ENCODE measurements at places on chromosomes 4 and X. TPM values are rescaled to one million over a fixed set of nuclear protein-coding genes. Genes with fewer than 3 reads are reported as not detected.

- DNase-seq: no peak
Measured at GRCh38 chrX:71301195-71301924, at the start of gene ITGB1BP2. Gene ITGB1BP2, plus strand, starts transcription at chrX:71301750. Its CDS starts 57 bp downstream, at chrX:71301807.

DNA sequence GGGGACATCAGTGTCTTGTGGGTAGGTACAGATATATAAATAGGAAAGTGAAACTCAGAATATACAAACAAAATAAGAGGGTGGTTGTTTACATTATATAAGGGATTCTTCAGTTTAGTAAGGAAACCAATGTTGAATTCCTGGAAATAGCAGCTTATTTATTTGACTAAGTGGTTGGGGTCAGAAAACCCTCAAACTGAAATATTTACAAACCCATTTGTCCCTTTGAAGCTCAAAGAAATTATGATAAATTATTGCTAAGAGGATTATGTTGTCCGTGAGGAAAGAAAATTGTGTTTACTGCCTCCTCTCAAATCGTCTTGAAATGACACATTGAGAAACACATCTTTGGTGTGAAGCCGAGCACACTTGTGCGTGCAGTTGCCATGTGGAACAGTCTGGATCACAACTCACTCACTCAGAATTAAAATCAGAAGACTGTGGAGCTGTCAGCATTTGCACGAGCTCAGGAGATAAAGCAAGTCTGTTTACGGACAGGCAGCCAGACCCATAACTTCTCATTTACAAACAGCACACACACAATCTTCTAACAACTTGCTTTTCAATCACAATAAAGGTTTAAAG is 46.8 kb upstream of the SETD7 start:
- DNase-seq: no peak

GRCh38 chr4:2933566-2934076 is 29.6 kb downstream of the NOP14 start:
- peak; percentile 52 for DNase-seq

DNA sequence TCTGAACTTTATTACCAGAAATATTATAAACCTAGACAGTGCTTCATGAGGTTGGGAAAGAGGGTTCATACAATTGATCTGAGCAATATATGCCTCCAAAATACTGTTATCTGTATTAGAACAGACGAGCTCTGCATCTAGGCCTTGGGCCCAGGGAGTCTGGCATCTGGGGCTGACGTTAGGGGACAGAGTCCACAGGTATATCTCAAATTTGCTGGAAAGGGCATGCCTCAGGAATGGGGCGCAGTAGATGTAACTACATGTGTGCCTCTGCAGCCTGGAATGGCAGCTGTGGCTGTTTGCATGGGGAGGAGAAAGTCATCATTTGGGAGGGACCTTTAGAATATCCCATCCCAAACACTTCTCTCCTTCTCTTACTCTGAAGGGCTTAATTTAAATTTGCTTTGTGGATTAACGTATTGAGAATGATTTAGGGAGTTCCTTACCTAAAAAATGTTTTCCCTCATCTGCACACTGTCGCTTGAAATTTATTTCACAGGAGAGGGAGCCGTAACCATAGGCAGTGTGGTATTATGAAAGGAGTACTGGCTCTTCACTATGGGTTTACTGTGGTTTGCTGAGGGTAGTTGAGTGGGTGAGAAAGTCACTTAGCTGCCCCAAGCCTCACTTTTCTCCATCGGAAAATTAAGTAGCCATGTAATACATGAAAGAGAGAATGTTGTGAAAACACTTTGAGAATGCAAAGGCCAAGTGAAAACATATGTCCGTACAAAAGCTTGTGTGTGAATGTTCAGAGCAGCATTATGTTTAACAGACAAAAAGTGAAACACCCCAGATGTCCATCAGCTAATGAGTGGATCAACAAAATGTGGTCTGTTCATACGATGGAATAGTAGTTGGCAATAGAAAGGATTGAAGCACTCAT is 5.9 kb downstream of the ADD1 start:
- no peak for DNase-seq

DNA sequence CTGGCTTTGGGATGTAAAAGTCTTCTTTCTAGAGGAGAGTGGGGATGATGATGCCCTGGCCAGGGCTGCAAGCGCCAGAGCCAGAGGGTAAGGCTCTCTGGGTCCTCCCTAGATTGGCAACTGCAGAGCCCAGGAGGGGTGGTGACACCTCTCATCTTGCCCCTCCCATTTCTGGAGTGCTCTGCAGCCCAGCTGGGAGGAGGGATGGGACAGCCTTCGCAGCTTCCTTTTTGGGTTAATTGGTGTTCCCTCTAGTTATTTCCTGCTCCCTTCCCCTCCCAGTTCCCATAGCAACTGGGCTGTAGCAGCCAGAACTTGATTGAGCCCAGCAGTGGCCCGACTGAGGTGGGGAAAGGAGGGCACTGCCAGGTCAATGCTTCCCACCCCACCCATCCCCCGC is 19.2 kb downstream of the NALF2 start:
- DNase-seq: no peak

DNA sequence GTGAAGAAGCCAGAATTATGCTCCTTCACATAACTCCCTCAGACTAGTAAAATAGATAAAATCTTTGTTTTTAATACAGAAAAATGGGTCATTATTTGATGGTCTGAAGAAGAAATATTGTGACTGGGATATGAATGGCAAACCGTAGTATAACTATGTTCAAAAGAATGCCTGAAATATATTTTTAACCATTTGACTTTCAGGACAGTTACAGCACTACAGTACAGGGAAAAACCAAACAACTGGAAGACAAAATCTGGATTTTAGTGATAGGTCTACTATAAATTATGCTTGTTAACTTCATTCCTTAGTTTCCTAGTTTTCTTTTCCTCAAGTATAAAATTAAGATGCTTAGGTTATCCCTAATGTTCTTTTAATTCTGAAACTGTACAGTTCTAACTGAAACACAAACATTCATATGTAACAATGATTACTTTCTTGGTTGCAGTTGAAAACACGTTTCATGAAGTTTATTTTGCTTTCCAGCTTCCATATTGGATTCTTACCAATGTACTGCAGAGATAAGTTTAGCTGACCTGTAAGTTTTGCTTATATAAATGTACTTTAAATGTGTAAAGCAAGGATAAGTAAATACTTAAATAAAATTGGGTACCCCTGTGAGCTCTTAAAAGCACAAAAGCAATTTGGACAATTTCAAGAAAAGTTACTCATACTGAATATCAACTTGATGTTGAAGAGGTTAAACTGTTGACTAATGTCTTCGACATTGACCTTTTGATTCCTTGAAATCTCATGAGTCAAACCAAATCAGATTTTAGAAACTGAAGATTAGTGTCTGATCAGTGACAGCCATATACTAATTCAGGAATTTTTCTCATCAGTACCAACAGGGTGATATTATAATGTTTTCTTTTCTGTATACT is 895 bp downstream of the AFP start:
- no peak for DNase-seq

The PHOX2B gene
- not detected for total RNA-seq

The IL15 gene
- 2.4 TPM for total RNA-seq

The HSPA4L gene
- total RNA-seq: 4.8 TPM

The ETDB gene
- total RNA-seq: not detected

DNA sequence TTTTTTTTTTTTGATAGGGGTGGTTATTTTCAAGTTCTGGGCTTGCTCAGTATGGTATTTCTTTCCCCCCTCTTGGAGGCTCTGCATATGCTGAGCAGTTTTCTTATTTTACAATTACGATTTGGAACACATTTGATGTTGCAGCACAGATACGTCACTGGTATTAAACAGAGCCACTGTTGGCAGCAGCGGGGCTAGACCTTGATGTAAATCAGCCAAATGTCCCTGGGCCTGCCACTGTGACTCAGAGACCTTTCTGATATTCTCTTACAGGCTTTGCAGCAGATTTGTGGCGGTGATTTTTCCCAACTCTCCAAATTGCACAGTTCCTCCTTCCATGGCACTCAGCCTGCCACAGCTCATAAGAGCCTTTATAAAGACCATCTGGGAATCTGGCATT is 81.1 kb downstream of the VMA21 start:
- DNase-seq: no peak

GRCh38 chr4:1379351-1379781 is 26.9 kb downstream of the NKX1-1 start:
- no peak for DNase-seq

DNA sequence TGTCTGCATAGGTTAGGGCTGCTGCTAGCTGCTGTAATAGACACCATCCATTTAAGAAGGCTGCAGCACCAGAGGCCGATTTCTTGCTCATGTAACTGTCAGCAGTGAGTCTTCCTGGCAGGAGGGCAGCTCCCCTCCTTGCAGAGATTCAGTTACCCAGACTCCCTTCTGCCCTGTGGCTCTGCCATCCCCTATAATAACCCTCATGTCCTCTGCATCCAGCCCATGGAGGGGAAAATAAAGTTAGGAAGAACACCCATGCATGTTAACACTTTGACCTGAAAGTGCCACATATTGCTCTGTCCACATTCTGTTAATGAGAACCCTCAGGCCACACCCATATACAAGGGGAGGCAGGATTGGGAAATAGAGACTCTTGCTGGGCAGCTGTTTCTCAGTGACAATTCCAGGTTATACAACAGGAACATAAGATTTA is 5.4 kb downstream of the STBD1 start:
- DNase-seq: no peak

Measured in Right ventricle myocardium superior (tissue), 1 donor.